ENCODE measurements at places on chromosomes 1 and 21. TPM values are rescaled to one million over a fixed set of nuclear protein-coding genes. Genes with fewer than 3 reads are reported as not detected.

DNA sequence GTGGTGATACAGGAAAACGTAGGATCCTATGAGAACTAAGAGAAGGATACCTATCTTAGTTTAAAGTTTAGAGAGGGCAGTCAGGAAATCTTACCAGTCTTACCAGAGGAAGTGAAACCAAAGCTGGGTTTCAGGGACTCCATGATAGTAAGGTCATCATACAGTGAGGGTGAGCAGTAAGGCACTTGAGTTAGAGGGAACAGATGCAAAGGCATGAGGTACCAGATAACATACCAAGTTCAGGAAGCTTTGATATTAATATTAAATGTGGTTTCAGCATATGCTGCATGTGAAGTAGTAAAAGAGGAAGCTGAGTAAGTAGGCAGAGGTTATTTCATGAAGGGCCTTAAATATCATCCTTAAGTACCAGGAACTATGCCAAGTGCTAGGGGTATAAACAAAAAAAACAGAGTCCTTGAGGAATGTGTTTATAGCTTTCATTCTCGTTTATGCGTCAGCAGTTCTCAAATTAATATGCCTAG, 16.9 kb downstream of the ATG4C start:
- no peak overlapping the region for H3K4me3 ChIP-seq
- H3K4me1 ChIP-seq: peaks cover 11% of the 10 kb centered on the region
- H3K27me3 ChIP-seq: no peaks in the 10 kb centered on the region
- H3K36me3 ChIP-seq: no peaks in the 10 kb centered on the region
- peak overlapping the region; percentile 10 for H3K27ac ChIP-seq

- H3K27ac ChIP-seq: no peak overlapping the region
- H3K27me3 ChIP-seq: no peaks in the 10 kb centered on the region
- DNase-seq: no peak
- H3K36me3 ChIP-seq: peaks cover 16% of the 10 kb centered on the region
- peak overlapping the region; percentile 4 for H3K4me3 ChIP-seq
Measured at GRCh38 chr1:154621875-154622274, 13.9 kb upstream of the ADAR start.

DNA sequence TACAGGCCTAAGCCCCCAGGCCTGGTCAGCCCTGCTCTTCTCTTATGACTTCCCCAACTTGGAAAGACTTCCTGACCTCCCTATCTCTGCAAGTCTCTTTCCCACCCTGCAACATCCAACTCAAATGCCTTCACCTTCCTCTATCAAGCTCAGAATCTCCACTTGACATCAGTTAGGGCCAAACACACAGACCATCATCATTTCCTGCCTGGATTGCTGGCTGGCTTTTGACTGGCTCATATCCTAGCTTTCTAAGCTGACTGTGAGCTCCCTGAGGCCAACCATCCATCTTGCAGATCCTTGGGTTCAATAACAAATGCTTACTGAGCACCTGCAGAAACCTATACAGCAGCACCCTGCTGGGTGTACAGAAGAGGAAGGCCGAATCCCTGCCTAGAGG, 137.3 kb upstream of the EDN2 start:
- peaks cover 51% of the 10 kb centered on the region for H3K4me1 ChIP-seq
- H3K27ac ChIP-seq: no peak overlapping the region
- H3K4me3 ChIP-seq: no peak overlapping the region
- DNase-seq: no peak
- no peaks in the 10 kb centered on the region for H3K27me3 ChIP-seq
- no peaks in the 10 kb centered on the region for H3K36me3 ChIP-seq

- peaks cover 24% of the 10 kb centered on the region for H3K4me1 ChIP-seq
- no peak overlapping the region for H3K27ac ChIP-seq
- H3K27me3 ChIP-seq: peaks cover 67% of the 10 kb centered on the region
- no peak for DNase-seq
- no peak overlapping the region for H3K4me3 ChIP-seq
Measured at GRCh38 chr1:47227341-47228232, 4.4 kb downstream of the TAL1 start.

DNA sequence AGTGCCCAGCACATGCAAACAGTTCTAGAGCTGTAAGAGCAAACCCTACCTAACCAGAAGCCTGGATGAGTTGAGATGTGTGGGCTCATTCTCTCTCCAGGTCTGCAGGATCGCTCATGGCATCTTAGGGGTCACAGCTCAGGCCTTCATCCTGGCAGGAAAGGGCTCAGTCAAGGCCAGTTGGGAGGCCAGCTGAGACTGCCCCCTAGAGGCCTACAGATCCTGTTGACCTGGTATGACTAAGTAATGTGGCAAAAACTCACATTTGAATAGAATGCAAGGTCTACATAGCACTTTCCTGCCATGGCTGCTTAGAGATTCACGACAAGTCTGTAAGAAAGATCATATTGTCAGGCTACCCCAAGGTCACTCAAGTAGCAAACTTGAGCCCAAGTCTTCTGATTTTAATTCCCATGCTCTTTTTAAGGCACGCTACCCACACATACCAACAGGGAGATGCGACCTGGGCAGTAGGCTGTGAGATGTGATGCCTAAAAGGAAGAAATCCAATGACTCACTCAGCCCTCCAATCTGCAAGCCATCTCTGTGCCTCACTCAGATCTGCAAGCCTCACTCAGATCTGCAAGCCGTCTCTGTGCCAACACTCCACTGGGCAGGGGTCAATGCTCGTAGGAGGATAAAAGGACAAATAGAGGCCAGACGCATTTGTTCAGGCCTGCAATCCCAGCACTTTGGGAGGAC, 5.1 kb upstream of the CAPN8 start:
- H3K4me3 ChIP-seq: no peak overlapping the region
- H3K36me3 ChIP-seq: peaks cover 6% of the 10 kb centered on the region
- peak; percentile 26 for DNase-seq
- H3K4me1 ChIP-seq: no peaks in the 10 kb centered on the region
- no peaks in the 10 kb centered on the region for H3K27me3 ChIP-seq

DNA sequence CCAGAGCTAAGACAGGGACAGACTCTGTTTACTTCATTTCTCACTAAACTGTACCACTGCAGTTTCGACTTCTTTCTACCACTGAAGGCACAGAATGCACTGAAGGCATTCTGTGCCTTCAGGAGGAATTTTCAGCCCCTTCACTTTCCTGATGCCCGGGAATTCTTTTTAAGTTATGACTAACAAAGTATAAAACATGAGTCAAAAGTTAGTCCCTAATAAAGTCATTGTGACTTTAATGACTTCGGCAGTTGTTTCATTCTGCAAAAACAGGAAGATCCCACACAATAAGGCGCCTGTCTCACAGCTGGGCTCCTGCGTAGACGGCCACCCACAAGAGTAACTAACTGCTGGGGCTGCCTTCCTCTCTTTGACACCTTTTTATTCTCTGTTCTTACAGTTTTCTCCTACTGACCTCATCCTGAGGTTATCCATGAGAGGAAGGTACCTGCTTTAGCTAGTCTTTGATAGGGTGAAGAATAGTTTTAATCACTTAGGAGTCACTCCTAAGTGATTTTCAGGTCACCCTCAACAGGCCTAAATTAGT, 183.9 kb upstream of the SGIP1 start:
- H3K36me3 ChIP-seq: peaks cover 5% of the 10 kb centered on the region
- H3K4me1 ChIP-seq: peaks cover 98% of the 10 kb centered on the region
- peak overlapping the region; percentile 77 for H3K27ac ChIP-seq
- H3K4me3 ChIP-seq: peak overlapping the region; percentile 79
- peak; percentile 55 for DNase-seq

DNA sequence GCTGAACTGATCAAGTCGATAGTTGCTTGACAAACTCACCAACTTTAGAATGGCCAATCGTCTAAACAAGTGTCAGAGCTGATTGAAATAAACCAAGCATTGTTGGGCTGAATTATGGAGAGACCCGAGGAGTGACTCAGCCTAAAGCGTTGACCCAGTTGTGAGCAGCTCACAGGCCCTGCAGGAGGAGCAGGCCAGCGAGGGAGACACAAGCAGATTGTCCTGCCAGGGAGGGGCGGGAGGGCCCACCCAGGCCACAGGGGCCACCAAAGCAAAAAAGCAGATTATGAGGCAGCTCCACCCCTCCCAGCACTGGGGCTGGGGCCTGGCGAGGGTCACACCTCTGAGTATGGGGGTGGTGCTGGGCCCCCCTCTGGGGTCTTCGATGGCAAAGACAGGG, 10.1 kb upstream of the MATN1 start:
- H3K4me1 ChIP-seq: peaks cover 27% of the 10 kb centered on the region
- no peak overlapping the region for H3K27ac ChIP-seq
- H3K27me3 ChIP-seq: no peaks in the 10 kb centered on the region
- no peak for DNase-seq
- peaks cover 7% of the 10 kb centered on the region for H3K36me3 ChIP-seq

- DNase-seq: no peak
- H3K36me3 ChIP-seq: no peaks in the 10 kb centered on the region
- no peak overlapping the region for H3K4me3 ChIP-seq
- H3K27me3 ChIP-seq: no peaks in the 10 kb centered on the region
Measured at GRCh38 chr1:218674280-218674773, 329.2 kb downstream of the TGFB2 start.

- DNase-seq: no peak
- no peaks in the 10 kb centered on the region for H3K4me1 ChIP-seq
- no peaks in the 10 kb centered on the region for H3K27me3 ChIP-seq
Measured at GRCh38 chr1:95554408-95554807, 320.4 kb downstream of the RWDD3 start.

DNA sequence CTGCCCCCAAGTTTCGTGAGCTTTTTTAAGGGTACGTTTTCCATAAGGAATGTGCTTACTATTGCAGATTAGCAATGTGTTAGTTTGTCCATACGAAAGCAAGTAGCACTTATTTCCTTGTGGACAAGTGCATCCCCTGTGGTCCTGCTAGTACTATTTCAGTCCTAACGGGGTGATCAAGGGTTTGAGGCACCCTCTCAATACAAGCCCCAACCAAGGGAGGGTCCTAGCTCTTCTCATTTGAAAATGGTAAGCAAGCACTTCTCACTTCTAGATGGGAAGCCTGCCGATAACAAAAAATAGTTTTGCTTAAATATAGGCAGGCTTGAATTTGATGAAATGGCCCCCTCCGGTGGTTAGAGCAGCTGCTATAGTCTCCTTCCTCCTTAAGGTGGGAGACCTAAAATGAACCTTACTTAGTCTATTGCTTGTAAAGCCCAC, 64.0 kb upstream of the HMCN1 start:
- peaks cover 13% of the 10 kb centered on the region for H3K4me1 ChIP-seq
- H3K4me3 ChIP-seq: no peak overlapping the region
- H3K27ac ChIP-seq: peak overlapping the region; percentile 63
- peak; percentile 50 for DNase-seq
- H3K36me3 ChIP-seq: no peaks in the 10 kb centered on the region

DNA sequence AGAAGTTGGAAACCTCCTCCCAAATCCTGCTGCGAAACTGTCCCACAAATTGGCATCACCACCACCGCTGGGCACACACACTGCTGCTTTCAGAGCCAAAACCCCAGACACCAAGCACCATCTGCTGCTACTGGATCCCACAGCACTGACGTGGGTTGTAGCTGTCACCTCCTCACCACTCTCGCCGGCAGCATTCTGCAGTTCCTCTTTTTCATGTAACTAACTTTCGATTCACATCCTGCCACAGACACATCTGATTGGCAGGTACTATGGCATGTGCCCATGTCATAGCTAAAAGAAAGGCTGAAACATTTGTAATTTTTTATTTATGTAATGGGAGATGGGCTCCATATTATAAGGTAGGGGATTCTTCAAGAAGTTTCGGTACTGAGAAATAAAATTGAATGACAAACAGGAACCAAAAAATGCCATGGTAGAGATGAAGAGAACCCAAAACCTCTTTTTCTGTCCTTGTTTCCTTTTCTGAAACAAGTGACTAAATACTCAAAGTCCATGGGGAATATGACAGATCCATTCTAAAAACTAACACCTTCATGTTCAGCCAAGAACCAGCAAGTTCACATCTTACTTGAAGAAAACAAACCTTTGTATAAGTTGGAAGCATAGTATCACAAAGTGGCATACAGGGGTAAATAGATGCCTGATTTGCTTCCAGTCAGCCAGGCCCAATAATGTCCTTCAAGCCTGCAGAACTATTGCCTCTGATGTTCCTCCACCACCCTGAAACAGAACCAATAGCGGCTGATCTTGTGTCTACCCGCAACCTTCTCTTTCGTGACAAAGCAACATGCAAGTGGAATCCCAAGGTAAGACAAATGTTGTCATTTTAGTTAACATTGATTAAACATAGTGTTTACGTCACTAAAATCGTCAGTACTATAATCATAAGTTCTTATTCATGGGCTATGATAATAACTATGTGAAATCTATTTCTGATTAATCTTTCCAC, 26.6 kb upstream of the RGS13 start:
- H3K27me3 ChIP-seq: no peaks in the 10 kb centered on the region
- H3K36me3 ChIP-seq: no peaks in the 10 kb centered on the region
- H3K27ac ChIP-seq: peak overlapping the region; percentile 43
- peak; percentile 52 for DNase-seq

The RHBDL2 gene
- not detected for total RNA-seq

GRCh38 chr1:209931141-209931540, 6.9 kb upstream of the SYT14 start:
- H3K27me3 ChIP-seq: peaks cover 51% of the 10 kb centered on the region
- no peak overlapping the region for H3K27ac ChIP-seq
- no peak overlapping the region for H3K4me3 ChIP-seq

All from activated T-cell treated with anti-CD3 and anti-CD28 coated beads, Interleukin-2, amount 50 U/mL, for 72 hours (primary cell).